ENCODE measurements at places on chromosomes 2 and 18.

DNA sequence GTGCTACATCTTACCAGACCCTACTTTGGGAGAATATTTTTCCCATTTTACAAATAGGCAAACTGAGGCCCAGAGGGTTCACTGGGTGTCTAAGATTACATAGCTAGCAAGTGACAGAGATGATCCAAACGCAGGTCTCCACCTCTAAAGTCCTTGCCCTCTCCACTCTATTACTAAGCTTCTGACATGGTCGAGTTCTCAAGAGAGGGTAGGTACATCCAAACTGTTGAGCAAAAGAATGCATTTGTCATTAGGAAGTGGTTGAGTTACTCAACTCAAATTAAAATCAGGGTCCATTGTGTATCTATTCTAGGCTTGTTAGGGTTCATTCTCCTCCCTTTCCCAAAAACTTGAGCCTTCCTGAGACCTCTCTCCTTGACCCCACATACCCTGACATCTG lies 680.6 kb upstream of the FANCL start:
- no peak for DNase-seq

GRCh38 chr2:170276925-170277629 lies 99.1 kb downstream of the MYO3B start:
- DNase-seq = no peak

GRCh38 chr18:80009661-80010550 lies 21.5 kb upstream of the TXNL4A start:
- DNase-seq = no peak

- DNase-seq = no peak
Observed at GRCh38 chr2:164438490-164439205, 182.6 kb downstream of the GRB14 start.

DNA sequence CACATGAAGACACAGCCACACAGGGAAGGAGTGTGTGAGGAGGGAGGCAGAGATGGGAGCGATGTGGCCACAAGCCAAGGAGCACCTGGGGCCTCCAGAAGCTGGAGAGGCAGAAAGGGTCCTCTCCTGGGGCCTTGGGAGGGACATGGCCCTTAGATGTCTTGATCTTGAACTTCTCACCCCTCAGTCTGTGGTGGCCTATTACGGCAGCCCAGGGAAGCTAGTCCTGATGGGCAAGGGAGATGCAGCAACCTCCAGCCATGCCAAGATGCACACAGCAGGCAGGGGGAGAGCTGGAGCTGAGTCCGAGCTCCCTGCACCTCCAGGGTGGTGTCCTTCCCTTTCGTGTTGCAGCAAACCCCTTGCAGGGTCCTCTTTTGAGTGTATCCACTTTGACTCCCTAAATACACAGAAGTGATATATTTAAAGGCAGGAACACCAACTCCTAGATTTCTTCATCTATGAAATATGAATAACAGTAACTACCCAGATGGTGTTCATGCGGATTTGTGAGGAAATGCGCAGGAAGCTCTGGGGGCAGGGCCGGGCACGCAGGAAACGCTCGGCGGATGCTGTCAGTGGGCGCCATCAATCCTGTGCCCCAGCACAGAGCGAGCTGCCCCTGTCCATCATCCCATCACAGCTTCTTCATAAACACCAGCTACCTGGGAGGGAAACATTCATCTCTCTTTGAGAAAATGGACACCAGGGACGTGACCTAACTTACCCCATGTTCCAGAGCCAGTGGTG lies 230.4 kb upstream of the MYT1L start:
- DNase-seq = no peak

DNA sequence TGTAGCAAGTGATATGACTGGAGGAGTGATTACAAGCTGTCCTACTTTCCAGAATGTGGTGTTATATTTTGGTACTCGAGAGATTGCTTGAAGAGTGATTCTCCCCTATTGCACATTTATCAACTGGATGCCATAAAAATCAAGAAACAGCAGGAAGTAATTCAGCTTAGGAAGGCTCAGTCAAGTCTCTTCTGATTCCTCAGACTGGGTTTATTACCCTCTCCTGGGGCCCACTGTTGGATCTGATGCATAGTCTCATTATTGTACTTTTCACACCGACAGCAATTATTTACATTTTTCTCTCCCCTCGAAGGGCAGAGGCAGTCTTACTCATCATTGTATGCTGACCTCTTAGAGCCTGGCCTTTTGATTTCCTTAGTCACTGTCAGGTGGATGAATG lies 9.3 kb downstream of the NOSTRIN start:
- no peak for DNase-seq

DNA sequence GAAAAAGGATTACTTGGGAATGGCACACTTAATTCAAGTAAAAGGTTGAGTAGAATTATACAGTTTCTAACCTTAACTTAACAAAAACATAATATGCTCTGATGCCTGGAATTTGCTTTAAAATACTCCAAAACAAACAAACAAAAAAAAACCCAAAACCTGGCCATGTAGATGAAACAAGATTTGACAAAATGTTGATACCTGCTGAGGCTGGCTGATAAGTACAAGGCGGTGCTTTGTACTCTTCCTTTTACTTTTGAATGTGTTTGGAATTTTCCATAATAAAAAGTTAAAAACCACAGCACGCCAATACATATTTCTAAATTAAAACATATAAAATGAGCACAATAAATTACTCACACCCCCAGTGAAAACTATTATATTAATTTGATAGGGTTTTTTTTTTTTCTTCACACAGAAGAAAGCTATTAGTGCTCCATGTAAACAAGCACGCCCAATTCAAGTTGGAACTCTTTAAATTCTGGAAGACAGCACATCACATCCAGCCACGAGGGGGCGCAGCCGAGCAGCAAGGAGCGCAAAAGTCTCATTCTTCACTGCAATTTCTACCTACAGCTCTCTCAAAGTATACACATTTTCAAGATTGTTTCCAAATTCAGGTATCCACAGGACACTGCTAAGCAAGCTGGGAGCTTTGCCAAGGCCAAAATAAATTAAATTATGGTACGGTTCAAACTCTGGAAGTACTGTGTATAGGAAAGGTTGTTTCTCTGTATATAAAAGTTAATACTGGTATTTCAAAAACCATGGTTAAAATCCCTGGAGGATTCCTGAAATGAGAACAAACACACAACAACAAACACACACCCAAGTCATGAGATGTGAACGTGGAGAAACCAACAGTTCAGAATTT lies 7.5 kb downstream of the SERTAD2 start:
- peak; percentile 74 for DNase-seq

- no peak for DNase-seq
Observed at GRCh38 chr18:58310517-58310916, 266.5 kb downstream of the NEDD4L start.

- no peak for DNase-seq
Observed at GRCh38 chr2:207778298-207778882, 8.7 kb upstream of the FZD5 start.

GRCh38 chr2:11598228-11598731 lies 64.4 kb downstream of the GREB1 start:
- DNase-seq = no peak

DNA sequence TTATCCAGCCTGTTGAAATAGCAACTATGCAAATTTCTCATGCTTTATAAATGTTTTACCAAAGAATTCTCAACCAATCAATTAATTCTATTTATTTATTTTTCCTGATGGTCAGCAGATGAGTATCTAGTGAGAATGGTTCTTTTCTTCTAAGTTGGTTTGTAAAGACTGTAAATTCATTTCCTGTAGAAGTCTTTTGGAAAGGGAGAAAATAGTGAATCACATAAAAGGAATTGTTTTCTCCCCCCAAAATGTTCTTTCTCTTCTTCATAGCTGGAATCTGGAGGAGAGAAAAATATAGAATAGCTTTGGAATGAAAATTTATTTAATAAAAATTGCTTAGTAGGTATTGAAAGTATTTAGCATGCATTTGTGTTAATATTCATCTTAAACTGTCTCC lies 836.1 kb upstream of the ZEB2 start:
- no peak for DNase-seq

DNA sequence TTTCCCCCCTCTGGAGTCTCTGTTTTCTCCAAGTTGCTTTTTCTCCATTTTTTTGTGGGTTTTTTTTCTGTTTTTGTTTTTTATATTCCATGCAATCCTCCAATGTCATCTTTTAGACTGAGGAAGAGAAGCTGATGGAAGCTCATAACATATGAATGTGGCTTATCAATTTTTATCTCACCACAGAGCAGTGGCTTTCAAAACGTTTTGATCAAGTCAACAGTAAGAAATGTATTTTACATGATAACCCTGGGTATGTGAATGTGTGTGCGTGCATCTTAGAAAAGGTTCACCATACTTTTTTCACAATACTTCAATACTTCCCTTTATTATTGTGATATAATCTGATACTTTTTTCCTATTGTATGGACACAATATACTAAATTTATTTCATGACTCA lies 64.6 kb upstream of the CDCA7 start:
- no peak for DNase-seq

DNA sequence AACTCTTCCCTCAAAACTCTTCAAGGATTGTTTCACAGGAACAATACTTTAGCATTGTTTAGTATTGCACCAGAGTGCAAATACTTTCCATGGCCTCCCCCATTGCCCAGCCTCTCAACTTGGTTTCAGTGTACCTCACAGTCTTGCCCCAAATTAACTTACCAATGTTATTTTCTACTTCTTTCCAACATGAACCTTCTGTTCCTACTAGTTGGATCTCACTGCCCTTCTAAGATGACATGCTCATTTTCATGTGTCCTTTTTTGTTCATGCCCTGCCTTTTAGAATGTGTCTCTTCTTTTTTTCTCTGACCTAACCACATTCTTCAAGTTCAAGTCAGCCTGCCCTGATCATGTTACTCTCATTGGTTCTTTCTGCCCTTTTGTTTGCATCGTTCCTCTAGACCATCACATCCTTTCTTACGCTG lies 4.1 kb downstream of the SPATS2L start:
- no peak for DNase-seq

DNA sequence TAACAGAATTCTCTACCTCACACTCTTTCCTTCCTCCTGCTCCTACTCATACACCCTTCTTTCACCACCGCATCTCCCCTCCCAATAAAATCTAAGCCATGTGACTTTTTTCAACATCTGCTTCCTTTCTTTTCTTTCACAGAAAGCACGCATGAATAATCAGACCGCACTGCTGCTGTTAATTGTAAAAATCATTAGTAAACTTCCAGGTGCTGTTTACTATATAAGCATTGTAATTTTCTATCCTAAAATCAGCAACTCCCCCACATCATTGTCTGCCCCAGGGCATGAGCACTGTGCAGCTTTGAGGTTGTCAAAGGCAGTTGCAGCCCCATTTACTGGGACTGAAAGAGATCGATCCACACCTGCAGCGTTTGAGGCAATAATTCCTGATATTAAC lies 782.6 kb upstream of the ID2 start:
- no peak for DNase-seq

DNA sequence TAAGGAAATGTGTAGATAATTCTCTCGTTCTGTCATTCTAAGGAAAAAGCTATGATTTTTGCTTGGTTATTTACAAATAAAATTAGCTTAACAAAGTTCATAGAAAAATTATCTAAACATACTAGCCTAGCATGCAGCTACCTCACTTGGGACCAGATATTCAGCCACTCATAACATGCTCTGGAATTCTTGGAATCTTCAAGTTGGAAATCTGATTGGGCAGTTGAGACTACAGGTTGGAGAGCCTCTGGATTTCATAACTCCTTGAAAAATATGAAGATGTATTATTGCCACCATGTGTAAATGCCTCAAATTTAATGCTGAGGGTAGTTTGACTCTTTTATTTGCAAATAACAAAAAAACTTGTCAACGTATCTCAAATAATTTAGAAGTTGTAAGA lies 132.2 kb upstream of the GULP1 start:
- DNase-seq = no peak

GRCh38 chr2:179579800-179580199 lies 281.6 kb downstream of the ZNF385B start:
- DNase-seq = no peak

GRCh38 chr2:239930378-239930777 lies 94.8 kb downstream of the NDUFA10 start:
- no peak for DNase-seq

GRCh38 chr2:33292063-33292462 lies 184.4 kb upstream of the RASGRP3 start:
- no peak for DNase-seq

DNA sequence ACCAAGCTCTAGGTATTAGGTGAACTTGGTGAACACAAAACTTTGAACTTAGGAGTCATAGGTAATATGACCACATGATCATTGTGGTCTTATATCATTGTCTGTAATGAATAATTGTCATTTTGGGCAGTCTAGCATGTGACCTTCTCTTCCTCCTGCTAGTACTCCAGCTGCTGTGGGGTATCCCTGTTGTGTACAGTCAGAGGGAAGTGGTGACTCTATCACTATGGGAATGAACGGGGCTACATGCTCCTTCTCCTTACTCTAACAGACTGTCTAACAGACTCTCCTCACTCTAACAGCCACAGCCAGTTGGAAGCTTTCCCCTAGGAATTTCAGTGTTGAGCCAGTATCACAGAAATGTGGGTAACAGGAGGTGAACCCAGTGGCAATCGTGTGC lies 68.2 kb upstream of the NEDD4L start:
- DNase-seq = no peak

DNA sequence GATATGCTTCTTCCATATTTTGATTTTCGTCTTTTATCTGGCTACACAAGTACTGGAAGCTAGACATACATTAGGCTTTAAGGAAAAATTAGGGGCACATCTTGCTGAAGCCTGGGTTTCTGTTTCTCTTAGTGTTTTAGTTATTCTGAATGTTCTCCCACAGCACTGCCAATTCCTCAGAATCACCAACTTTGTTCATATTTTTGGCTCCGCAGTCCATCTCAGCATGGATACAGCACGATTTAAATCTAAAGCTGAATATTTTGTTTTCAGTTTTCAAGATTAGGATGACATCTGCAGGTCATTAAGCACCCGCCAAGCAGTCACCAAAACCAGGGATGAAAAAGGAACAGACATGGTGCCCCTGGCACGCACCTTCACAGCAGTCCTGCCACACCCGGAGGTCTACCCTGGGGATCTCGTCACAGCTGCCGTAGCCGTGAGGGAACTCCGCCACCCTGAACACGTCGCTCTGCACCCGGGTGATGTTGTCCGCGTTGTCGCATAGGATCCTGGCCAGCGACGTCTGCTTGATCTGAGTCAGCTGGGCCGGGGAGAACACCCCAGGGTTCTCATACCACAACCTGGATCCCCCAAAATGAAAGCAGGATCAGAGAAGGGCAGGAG lies 101.2 kb downstream of the PXDN start:
- DNase-seq = no peak

GRCh38 chr2:143397884-143398614 lies 268.8 kb downstream of the ARHGAP15 start:
- no peak for DNase-seq

- DNase-seq = no peak
Observed at GRCh38 chr18:45657357-45658335, 42.4 kb downstream of the SLC14A2 start.

GRCh38 chr2:175677880-175678279 lies 324.2 kb downstream of the LNPK start:
- DNase-seq = no peak

GRCh38 chr18:46627136-46627535 lies 29.9 kb downstream of the LOXHD1 start:
- no peak for DNase-seq

DNA sequence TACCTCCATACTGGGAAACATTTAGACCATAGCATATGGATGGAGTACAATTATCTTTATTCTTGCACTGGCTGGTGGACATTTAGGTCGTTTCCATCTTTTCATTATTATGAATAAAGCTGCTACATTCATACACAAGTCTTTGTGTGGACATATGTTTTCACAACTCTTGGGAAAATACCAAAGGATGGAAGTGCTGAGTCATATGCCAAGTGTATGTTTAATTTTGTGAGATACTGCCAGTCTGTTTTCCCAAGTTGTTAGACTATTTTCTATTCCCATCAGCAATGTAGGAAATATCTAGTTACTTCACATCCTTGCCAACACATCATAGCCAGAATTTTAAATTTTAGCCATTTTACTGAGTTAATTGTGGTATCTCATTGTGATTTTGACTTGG lies 91.5 kb downstream of the GALNT13 start:
- DNase-seq = no peak

Measured in progenitor cell of endocrine pancreas (in vitro differentiated cells).